ENCODE measurements at places on chromosomes 11 and 22.

- DNase-seq, result no peak
These were observed 63.4 kb downstream of the AMOTL1 start for GRCh38 chr11:94831529-94831928.

DNA sequence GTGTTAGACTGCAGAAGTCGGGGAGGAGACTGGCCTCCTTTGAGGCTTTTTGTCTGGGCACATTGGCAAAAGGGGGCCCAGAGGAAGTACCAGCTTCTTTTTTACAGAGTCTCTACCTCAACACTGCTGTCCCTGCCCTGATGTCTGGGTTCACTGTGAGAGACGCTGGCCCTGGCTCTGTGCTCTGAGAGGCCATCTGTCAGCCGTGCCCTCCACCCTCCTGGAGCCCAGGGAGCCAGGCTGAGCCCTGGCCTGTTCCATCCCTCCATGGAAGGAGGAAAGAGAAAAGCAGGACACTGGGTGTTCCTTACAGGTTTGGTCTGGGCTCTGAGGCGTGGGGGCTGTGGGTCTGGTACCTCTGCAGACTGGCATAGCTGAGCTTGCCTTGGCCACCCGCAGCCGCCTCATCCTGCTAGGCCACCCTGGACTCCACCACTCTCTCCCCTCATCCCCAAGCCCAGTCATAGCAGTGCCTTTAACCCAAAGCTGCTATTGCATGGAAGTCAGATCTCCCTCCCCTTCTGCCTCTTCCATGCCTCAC lies 105.5 kb upstream of the PARVA start:
- DNase-seq, result no peak

DNA sequence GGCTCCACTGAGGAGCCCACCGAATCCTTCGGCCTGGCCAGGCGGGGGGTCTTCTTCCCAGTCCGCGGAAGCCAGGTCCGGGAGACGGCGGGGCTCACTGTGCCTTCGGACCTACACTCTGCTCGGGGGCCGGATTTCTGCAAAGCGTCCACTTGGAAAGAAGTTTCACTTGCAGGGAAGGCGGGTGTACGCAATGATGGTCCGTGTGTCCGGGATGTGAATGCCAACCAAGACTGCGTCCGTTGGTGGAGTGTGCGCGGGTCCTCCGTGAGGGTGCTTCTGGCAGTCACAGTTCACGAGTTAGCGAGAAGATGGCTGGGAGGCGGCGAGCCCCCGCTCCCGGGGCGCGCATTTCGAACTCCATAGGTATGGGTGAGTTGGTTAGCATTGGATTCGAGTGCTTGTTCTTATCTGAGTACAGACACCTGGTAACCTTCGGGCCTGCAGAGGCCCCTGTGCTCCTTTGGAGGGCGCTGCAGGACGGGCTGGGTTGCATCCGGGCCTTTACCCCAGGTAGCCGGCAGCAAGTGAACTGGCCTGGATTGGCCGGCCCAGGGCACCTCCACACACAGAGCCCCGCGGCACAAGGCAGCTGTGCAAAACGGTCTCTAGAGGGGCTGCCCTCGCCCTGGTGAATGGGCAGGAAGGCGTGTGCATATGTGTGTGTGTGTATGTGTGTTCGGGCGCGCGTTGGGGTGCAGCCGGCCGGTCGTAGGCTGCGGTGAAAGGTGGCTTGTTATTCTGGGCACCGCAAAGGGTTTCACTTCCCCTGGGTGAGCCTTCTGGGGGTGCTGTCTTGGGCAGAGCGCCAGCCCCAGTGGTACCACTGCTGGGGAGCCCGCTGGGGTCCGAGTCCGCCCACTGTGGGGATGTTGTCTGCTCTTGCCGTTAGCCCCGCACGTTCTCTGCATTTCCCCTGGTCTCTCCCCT lies 13.3 kb upstream of the CYP2R1 start:
- peak; percentile 86 for DNase-seq

DNA sequence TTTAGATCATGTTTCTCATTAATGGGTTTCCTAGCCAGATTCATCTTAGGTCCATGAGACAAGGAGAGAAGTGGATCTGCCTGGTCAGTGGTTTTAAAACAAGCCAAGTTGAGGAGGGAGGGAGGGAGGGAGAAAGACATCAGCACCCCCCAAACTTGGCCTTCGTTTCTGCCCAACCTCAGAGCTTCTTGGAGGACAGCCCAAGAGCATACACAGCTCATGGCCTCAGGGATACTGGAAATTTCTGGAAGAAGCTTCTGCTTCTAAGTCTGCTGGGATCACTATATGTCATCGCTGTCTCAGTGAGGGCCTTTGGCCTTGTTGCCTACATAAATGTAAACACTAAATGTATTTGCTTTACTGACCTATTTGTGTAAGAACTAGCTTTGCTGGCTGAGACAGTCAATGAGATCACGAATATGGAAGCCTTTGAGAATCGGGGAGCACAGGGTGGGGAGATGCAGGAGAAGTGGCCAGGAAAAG lies 375.1 kb downstream of the BUD13 start:
- no peak for DNase-seq

GRCh38 chr11:38952698-38953097 lies 2354.7 kb upstream of the RAG2 start:
- DNase-seq, result no peak

DNA sequence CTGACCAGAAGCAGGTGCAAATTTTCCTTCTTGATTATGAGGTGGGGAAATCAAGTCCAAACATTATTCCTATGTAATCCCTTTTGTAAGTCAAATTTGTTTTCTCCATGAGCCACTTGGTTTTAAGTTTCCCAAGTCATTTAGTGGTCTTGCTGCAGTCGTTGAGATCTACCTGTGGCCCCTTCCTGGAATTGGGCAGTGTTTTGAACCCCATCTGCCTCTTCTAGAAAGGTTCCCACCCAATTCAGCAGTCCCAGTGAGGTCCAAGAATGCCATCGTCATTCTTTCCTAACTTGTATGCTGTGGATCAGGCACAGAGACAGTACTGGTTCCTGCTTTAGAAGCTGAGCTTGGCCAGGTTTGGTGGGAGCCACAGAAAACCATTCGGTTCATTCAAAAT lies 77.8 kb upstream of the GNAZ start:
- no peak for DNase-seq

DNA sequence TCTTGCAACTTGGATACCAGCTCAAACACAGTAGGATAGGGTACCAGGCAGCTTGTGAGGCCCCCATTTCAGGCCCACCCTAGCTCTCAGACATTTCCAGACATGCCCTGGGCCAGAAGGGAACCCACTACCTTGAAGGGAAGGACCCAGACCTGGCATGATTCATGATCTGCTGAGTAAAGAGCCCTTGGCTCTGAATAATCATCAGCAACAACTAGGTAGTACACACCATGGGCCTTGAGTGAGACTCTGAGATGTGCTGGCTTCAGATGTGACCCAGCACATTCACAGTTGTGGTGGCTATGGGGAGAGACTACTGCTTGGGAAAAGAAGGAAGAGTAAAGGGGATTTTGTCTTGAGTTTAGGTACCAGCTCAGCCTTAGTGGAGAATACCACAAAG lies 23.6 kb downstream of the JRKL start:
- DNase-seq, result no peak

- no peak for DNase-seq
These were observed 32.2 kb upstream of the TRIM29 start for GRCh38 chr11:120169981-120170698.

DNA sequence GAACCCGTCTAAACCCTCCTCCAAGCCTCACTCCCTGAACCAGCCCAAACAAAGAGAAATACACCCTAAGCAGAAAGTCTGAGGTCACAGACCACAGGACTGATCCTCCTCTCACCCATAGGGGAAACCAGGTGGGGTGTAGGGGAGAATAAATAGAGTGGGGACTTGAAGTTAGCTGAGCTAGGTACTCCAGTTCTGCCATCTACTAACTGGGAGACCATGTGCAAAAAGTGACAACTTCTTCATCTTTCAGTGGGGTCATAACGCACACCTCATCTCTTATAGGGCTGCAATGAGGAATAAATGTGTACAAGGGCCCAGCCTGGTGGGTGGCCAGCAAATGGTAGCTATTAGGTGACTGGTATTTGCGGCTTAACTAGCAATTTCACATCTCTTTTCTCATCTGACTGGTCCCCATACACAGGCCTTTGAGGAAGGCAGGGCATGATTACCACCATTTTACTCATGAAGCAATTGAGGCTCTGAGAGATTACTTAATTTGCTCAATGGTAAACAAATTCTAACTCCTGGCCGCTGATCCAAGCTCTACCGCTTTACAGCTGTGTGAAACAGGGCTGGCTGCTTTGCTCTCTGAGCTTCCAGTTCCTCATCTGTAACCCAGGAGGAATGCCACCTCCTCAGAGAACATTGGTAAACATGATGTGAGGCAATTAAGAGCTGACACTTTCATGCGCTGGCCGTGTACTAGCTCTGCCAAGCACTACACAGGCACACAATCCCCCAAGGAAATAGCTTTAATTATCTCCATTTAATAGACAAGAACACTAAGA lies 16.6 kb downstream of the TBC1D10A start:
- DNase-seq, result no peak

DNA sequence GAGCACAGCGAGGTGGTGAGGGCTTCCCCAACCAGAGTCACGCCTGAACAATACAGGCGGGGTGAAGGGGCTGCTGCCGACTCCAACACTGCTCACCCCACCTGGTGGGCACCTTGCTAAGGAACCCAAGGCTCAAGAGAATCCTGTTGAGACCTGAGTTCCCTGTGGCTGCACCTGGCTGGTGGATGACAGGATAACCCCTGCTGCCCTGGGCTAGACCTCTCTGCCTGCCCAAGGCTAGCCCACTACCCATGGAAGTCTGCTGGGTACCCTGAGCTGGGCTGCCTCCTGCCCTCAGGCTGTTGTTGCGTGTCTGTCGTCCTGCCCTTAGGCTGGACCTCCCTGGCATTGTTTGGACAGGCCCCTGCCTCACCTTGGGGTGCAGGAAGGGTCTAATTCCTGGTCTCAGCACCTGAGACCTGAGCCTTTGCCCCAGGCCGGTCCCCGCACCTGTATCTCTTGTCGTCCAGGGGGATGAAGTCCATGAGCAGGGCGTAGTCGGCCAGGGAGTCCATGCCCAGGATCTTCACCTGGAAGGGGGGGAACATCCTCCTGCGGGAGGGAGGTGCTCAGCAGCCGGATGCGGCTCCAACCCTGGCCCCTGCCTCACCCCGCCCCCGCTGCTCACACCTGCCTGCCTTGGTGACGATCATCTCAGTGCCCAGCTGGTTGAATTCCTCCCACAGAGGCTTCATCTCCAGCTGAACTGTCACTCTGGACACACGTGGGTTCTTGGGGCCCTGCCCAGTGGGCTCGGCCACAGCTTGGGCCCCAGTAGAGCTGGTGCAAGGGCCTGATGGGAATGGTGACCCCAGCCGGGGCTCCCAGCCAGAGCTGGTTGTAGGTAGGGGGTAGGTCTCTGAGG lies 4.9 kb upstream of the NUDT8 start:
- DNase-seq, result no peak

DNA sequence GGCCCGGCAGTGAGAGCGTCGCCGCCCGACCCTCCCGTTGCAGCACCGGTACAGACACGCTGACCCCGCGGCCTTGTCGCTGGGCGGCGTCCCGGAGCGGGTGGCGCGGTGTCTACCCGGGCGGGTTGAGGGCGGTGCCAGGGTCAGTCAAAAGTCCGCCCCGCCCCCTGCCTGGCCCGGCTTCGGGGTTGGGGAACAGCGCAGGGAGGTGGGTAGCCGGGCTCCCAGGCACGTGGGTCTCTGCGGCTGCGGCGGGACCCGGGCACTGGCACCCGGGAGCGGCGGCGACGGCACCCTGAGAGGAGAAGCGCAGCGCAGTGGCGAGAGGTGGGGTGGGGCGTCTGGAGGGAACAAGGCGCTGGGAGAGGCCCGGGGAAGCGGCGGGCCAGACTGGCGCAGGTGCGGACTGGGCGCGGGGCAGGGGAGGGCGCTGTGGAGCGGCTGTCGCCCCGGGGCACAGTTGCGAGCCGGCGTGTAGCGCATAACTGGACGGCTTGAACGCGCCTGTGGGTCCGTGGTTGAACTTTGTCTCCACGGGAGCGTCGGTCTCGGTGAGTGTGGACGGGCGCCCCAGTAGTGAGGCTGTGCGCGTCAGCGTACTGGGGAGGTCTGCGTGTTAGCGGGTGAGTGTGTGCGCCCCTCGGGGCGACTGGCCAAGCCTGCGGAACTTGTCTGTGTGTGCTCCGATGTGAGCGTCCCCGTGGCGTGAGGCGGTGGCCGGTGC lies at the start of gene P2RY2:
Gene P2RY2, plus strand, starts transcription at position 176 of the 724 bp plus-strand sequence. CDS start 15,879 bp downstream, outside the sequence.
- DNase-seq, result peak; percentile 66

- DNase-seq, result no peak
These were observed 38.4 kb downstream of the CD44 start for GRCh38 chr11:35177370-35177769.

DNA sequence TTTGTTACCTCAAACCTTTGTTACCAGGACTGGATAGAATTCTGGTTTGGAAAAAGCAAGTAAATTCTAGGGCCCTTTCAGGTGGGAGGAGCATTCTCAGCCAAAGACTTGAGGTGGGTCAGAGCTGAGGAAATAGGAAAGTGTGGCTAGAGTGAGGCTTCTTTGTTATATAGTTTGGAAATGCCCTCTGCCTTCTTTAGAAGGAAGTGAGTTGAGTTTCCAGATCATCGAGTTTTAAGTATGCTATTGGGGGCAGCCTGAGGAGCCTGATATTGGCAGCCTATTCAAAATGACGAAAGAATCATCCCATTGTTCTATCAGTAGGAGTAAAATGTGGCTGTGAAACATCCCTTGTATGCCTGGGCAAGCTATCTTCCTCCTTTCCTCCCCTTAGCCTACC lies 134.1 kb downstream of the ARHGAP42 start:
- peak; percentile 48 for DNase-seq

- no peak for DNase-seq
These were observed 110.2 kb downstream of the ST3GAL4 start for GRCh38 chr11:126465573-126466188.

DNA sequence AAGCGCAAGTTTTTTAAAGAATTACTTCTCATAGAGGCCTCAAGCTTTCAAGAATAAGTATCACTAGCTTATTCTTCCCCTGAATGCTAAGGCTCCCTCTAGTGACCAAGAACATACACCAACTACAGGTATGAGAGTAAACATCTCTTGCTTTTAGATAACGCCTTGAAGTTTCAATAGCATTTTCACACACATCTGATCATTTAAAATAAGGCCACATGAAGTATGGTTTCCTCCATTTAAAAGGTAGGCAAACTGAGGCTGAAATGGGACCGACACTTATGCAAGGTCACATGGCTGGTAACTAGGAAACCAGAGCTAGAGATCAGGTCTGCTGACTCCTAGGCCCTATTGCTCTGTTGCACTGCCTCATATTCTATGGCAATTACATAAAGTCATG lies 66.5 kb downstream of the CCDC34 start:
- peak; percentile 74 for DNase-seq
